ENCODE measurements at places on chromosomes 7 and 10.

GRCh38 chr7:69430384-69431021, 167.8 kb upstream of the AUTS2 start:
- DNase-seq, result no peak

- DNase-seq, result no peak
These were observed 31.0 kb downstream of the NUP42 start for GRCh38 chr7:23212841-23213240.

DNA sequence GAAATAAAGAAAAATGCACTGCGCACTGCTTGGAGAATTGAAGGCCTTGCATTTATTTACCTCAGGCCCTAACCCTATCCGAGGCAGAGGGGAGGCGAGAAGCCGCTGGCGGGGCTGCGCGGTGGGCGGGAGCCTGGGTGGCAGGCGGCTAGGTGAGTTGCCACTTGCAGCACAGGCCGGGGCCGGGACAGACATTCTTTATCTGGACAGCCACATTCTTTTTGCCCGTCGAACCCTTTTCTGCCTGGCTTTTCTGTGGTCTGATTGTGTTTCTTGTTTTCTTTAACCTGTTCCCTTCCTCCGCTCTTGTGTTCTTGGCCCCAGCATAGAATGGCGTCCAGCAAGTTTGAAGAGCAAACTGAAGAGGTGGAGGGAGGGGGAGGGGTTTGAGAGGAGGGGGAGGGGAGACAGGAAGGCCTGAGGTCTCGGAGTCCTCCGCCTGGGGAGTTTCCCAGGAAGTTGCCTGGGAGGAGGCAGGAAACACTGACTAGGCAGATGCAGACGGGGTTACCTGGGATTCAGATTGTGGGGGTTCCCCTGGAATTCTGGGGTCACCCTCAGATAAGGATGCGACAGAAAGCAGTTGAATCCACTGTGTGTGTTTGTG, 5.1 kb downstream of the SHH start:
- no peak for DNase-seq

- no peak for DNase-seq
These were observed 435.9 kb downstream of the PLXNA4 start for GRCh38 chr7:132140341-132140740.

- no peak for DNase-seq
These were observed 20.8 kb upstream of the DDIT4 start for GRCh38 chr10:72252972-72253371.

DNA sequence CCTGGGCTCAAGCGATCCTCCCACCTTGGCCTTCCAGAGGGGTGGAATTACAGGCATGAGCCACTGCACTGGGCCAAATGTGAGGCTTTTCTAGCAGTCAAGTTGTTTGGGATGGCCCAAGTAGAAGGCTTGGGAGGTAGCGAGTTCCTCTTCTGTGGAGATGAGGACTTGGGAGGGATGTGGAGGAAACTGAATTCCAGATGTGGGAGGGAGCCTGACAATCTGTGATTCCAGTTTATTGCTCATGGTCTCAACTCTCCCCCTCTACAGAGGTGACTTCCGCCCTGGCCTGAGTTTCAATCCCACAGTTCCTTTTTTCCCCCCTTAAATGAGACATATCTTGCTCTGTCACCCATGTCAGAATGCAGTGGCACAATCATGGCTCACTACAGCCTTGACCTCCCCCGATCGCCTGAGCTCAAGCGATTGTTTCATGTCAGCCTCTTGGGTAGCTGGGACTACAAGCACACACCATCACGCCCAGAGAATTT, 3.4 kb downstream of the STYXL1 start:
- no peak for DNase-seq

GRCh38 chr10:45471059-45471458, 97.0 kb downstream of the ALOX5 start:
- no peak for DNase-seq

DNA sequence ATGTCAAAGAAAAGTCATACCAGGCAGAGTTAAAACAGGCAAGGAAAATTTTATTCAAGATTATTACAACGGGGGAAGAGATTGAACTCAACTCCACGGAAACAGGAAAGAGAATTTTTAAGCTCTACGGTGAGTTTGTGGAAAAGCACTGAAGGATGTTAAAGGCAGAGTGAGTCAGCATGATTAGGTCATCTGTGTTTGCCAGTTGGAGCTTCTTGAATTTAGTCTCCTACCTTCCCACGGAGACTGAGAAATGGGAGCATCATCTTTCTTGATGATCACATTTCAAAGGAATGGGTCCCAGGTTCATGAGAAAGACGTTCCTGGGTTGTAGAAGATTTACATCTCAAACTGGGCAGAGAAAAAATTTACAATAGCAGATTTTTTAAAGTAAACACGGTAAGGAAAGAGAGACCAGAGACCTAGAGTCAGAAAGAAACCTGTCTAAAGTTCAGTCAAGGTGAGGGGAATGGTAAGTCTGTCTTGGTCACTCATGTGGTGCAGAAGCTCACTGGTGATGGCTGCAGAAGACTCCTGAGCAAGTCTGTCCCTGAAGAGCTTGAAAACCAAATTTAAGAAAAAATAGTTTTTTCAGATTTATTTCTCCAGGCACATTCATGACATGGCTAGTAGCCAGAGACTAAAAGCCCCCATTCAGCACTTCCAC, 516.9 kb upstream of the LRRN3 start:
- no peak for DNase-seq

DNA sequence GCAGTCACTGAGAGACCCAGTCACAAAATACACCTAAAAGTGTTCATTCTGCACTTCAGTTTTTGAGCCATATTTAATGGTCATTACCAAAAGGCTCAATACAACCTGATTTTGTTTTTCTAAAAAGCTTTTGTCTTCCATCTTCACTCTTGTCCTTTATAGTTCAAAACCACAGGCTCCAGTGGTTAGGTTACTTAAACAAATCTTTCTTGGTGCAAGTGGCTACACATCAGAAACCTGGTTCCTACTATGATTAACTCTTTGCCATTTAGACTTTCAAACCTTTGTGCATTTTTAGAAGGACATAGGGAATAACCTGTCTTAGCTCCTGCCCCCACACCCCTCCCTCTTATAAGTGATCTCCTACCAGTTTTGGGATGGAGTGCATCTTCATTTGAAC, 135.8 kb downstream of the STRA8 start:
- no peak for DNase-seq

- no peak for DNase-seq
These were observed 51.8 kb upstream of the PPP2R2D start for GRCh38 chr10:131848741-131849590.

DNA sequence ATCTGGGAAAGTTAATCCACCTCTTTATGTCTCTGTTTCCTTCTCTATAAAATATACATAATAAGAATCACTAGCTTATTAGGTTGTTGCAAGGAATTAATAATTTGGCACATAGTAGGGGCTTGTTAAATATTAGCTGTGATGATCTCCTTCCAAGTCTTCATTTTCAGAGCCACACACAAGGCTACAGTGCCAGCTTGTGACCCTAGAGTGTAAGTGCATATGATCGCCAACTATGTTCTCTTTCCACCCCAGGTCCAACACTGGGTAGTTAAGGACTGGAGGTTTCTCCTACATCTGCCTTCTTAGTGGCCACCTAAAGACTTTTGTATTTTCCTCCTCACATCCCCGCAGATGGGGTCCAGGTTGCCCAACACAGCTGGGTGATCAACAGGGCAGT, 17.9 kb upstream of the ACSM6 start:
- no peak for DNase-seq
